ENCODE measurements at places on chromosomes 6 and 20.

DNA sequence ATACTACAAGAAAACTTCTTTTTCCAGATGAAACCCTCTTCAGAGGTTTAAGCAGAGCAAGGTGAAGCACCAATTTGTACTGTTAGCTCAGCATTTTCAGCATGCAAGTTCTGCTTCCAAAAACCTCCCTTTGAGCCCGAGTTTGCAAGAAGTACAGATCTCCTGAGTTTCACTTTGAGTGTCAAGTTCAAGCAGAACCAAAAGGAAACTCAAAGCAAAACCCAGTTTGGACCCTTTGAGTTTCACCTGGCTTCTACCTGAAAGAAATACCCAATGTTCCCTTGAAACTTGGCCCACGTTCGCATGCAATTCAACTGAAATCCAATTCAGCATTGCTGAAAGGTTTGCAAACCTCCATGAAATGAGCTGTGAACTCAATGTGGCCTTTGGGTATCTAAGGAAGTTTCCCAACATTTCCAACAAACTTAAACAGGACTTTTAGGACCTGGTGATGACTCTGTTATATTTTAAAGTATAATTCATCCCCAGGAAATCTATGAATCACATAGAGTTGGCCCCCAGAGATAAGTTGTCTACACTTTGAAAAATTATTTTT, 62.9 kb upstream of the HBS1L start:
- DNase-seq = no peak

DNA sequence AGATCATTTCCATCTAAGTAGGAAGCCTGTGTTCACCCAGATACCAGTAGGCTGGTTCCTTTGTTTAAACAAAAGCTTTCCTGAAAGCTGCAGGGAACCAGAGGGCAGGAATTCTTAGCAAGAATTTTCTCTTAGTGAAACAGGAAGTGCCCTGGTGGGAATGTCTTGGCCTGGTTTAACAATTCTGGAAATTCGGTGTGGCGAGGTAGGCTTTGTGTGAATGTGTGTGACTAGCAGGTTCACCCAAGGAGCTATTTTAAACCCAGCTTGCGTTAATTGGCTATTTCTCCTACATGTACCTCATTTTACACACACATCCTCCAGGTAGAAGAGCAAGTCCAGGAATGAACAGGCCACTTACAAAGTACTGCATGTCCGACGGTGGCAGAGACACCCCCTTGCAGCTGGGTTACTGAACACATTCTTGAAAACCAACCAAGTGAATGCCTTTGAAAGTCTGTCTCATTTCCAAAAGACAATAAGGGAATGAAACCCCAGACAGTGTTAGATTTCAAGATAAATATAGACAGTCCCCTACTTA, 64.6 kb downstream of the GFOD1 start:
- DNase-seq = no peak

DNA sequence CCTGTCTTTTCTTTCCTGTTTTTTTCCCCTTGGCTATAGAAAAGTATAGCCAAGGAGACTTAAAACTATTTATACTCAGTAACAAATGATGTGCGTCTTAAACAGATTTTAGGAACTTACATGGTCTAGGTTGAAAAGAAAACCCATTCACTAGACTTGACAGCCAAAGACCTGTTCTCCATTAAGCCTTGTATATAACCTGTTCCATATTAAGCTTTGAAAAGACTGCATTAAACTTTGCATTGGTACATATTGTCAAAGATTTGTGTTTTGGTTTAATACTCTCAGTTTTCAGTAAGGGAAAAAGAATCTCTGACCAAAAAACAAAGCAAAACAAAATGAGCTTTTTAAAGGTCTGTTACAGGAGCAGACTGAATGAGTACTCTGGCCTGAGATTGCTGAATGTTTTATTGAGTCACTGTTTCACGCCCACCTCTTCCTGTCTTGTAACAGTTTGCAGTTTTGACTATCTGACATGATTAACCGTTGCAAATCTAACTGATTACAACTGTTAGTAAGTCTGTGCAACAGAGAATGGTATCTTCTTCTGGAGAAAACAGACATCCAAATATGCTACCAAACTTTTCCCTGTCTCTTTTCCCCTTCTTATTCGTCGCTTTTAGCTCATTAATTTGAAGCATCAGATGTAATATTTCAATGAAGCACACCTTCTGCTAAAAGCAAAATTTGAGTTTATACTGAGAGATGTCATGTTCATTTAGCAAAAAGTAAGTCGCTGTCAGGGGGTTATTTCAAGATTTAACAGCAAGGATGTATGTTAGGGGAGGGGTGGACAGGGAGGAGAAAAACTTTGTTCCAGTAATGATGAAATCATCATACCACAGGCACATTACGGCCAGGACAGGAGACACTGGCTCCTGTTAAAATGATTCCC, 59.1 kb upstream of the SUPT3H start:
- DNase-seq = no peak

- DNase-seq = peak; percentile 52
These were observed 56.6 kb upstream of the SAMHD1 start for GRCh38 chr20:37007898-37008649.

DNA sequence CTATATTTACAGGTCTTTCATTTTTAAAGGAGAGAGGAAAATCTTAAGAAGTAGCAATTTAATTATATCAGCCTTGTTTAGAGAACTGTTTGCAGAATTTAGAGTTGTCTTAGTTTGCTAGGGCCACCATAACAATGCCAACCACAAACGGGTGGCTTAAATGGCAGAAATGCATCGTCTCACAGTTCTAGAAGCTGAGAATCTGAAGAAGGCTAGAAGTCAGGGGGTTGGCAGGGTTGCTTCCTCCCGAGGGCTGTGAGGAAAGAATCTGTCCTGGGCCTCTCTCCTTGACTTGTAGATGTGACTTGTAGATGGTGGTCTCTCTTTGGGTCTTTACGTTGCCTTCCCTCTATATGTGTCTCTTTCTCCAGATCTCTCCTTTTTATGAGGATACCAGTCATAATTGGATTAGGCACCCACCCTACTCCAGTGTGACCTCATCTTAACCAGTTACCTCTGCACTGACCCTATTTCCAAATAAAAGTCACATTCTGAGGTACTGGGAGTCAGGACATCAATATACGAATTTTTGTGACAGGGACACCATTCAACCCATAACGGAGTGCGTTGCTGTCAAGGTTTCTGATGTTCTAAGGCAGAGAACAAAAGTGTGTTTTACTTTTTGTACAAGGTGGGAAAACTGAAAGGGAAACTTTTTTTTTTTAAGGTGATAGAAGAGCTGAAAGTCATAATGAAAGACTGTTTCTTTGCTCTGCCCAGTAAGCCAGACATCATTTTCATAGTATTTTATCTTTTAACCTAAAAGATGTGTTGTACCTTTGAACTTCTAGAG, 84.4 kb downstream of the SAMD3 start:
- no peak for DNase-seq

DNA sequence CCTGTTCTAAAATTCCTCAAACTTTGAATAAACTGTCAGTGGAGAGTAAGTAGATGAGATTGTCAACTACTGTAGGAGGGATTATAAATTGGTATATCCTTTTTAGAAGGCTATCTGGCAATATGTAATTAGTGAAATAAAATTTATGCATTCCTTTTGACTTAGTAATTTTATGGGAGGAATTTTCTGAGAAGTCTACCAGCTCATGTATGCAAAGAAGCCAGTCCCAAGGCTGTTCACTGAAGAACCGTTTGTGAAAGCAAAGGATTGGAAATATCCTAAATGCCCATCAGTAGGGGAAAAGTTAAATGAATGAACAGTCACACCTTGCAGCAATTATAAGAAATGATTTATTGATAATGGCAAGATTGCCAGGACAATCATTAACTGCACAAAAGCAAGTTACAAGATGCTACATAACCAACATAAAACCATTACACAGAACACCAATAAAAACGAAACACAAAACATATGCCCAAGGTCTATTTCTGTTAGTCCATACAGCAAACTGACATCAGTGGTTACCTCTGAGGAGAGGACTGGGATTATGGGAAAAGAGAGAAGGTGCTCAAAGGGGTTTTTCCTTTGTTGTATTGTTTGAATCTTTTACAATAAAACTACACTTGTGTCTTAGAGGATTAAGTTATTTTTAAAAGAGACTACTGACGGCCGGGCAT, 4.6 kb upstream of the DSTN start:
- no peak for DNase-seq

DNA sequence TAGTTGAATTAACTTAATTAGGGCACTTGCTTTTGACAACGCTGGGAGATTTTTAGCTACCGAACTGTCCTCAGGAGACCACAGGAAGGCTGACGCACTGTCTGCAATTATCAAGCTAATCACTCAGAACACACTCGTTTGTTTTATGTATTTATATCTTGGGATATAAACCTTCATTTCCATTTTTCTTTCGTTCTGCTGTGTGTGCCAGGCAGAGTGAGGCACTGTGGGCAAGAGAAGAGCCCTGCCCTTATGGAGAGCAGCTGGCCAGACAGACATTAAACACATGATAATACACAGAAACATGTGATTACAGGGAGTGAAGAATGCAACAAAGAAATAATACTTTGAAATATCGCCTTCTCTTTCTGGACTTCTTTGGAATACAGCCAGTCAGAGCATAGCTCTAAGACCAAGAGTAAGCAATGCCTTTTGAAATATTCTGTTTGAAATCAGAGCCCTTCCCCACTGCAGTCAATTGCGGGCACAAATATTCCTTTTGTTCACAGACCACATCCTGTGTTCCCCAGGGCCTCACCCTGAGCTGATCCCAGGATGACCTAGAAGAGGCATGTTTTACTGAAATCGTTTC, 96.8 kb downstream of the ANKRD60 start:
- DNase-seq = no peak
